ENCODE measurements at places on chromosomes 1 and 21. TPM values are rescaled to one million over a fixed set of nuclear protein-coding genes. Genes with fewer than 3 reads are reported as not detected.

GRCh38 chr1:245678860-245679411 lies 524.2 kb downstream of the KIF26B start:
- DNase-seq = no peak

Gene CD55
- total RNA-seq = 2.9 TPM

- no peak for DNase-seq
Measured at GRCh38 chr1:151585622-151586021, 26.2 kb upstream of the SNX27 start.

- no peak for DNase-seq
Measured at GRCh38 chr1:22184892-22185612, 42.2 kb upstream of the WNT4 start.

Measured in frontal cortex (tissue), 4 donors.